M059J (cell line): ENCODE measurements at places on chromosomes 16 and 17. TPM values are rescaled to one million over a fixed set of nuclear protein-coding genes. Genes with fewer than 3 reads are reported as not detected.

The FADS6 gene
- total RNA-seq = not detected in 2 replicates

The SEZ6L2 gene
- total RNA-seq = 16.7 and 38.3 TPM in 2 replicates

The MAP1LC3B gene
- total RNA-seq = 26.0 and 54.2 TPM in 2 replicates

The DLX4 gene
- 5.5 and 7.4 TPM in 2 replicates for total RNA-seq

DNA sequence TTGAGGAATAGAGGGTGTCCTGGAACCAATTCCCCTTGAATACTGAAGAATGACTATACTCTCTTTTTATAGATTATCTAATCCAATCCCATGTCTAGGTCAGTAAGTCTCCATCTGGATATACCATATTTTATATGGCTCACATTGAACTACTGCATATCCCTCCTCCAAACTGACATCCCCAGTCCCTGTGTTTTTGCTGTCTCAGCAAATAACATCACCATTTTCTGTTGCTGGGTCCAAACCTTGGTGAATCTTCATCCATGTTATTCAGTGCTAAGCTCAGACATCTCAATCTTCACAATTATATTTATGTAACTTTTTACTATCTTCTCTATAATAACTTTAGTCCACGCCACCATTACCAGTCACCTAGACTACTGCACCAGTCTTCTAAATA is 269.6 kb upstream of the CNTNAP4 start:
- DNase-seq = no peak

GRCh38 chr17:67096609-67097008 is 52.3 kb downstream of the CACNG1 start:
- DNase-seq = no peak

GRCh38 chr16:3021449-3022207 is 1.5 kb downstream of the TNFRSF12A start:
- DNase-seq = peak; percentile 99
